ENCODE measurements at places on chromosomes 3 and 15.

DNA sequence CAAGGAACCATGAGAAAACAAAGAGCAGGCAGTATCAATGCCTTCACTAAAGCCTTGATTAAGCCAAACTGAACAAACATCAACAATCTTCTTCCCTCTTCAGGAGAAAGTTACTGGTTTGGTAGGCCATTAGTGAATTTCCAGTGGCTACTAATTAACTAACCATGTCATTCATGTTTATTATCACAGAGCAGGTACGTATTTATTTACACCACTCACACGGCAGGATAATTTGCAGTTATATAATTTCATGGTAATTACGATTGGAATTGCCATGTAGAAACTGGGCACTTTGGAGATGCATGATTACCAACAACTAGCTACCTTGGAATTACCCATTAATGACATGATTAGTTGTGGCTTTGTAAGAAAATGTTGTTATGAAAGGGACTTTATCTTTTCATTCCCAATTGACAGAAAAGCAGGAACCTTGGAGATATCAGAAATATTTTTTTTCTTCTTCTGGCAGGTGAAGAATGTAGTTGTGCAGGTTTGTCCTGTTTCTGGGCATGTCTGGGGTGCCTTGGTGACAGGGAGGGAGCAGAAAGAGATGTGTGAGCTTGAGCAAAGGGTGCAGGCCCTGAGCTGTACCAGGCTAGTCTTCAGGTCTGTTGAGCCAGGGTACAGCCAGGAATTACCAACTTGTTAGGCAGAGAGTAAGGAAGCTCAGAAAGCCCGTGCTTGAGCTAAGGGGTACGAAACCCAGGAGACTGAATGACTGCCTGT lies 310.7 kb downstream of the RORA start:
- DNase-seq, result no peak

GRCh38 chr15:54026891-54027290 lies 48.6 kb downstream of the UNC13C start:
- DNase-seq, result no peak

- DNase-seq, result no peak
These were observed 49.7 kb downstream of the SLC6A6 start for GRCh38 chr3:14451844-14452739.

- DNase-seq, result no peak
These were observed 21.4 kb downstream of the OPA1 start for GRCh38 chr3:193614430-193614829.

GRCh38 chr15:64774037-64774628 lies 1.3 kb downstream of the RBPMS2 start:
- no peak for DNase-seq

- no peak for DNase-seq
These were observed 15.7 kb upstream of the GXYLT2 start for GRCh38 chr3:72872183-72872582.

DNA sequence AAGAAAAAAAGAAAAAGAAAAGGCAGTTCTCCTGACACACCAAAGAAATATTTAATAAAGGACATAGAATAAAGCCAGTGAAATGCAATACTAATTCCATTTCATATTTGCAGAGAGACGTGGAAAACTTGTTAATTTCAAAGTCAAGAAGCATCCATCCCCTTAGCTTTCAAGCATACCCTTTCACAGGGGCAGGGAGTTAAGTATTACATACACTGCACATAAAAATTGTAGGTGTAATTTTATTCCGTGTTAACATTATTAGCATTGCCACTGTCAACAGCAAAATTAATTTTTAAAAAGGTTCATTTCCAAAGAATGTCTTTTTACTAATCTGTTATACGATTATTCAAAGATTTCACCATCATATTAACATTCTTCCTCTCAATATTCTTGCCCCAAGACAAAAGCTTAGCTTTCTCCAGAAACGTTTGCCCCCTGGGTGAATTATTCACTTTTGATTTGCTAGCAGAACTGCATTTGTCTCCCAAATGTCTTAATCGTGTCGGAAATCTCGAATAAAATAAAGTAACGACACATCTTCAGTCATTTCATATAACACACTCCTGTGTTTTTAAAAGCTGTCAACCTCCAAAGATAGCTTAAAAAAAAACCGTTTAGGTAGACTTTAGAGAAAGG lies 517.9 kb downstream of the MECOM start:
- DNase-seq, result no peak

GRCh38 chr15:83837945-83838571 lies 184.1 kb downstream of the ADAMTSL3 start:
- DNase-seq, result no peak

DNA sequence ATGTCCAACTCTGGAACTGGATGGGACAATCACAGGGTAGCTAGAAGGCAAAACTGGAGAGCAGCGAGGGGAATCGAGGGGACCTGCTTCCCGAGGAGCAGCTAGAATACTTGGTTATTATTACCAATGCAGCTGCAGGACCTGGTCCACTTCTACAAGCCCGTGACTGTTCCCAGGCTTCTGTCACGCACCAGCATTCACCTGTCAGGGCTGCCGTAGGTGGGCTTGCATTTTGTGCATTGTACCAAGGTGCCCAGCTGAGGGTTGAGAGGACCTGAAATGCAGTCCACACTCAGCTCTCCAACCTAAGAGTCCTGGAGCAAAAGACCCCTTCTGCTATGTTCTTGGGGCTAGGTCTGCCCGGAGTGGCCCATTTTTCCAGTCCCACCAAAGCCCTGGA lies 2.3 kb downstream of the SEMA4B start:
- DNase-seq, result no peak

DNA sequence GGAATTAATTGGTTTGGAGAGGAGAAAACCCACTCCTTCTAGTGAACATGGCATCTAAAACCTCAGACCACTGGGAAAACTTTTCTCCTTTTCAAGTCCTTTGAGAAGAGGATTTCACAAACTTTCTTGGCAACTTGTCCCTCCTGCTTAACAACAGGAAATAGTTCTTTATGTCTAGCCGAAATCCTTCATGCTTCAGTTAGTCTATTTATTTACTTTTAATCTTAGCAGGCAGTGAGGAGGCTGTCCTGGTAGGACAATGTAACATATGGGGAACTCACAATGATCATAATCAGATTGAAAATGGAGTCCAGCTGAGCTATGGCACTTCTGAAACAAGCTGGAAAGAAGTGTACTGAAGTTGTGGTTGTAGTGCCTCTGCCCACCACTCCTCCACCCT lies 50.6 kb downstream of the KY start:
- no peak for DNase-seq

- no peak for DNase-seq
These were observed 59.4 kb downstream of the SLC6A6 start for GRCh38 chr3:14461748-14462324.

DNA sequence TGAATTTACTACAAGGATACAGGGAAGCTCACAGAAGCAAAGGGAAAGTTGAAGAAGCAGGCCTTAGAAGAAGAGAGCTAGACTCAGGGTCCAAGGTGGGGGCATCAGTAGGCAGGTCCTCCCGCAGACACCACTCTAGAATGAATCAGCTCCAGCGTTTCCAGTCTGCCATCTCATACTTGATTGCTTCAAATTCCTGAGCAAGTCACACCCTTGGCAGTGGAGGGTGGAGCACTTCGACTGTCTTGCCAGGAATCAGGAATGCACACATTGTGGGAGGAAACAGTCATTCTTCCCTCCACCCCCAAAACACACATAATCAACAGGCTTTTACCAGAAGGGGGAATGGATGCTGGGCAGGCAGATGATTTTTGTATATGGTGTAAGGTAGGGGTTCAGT lies 78.5 kb downstream of the CHCHD6 start:
- no peak for DNase-seq

DNA sequence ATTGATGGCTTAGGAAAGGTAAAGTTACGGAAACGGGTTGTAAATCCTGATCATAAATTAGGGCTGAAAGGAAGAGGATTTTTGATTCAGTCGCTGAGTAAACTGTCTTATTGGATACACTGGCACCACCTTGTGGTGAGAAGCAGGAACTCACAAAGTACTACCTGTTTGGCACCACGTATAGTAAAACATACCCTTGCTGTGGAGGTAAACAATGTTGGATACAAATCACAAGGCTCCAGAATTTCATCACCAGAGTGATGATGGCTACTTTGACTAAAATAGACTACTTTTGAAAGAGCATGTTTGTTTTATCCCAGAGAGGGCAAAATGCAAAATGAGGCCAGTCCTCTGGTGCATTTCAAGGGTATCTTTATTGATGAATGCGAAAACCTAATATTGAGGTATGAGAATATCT lies 216.9 kb downstream of the IGSF11 start:
- DNase-seq, result no peak

- DNase-seq, result no peak
These were observed 128.3 kb downstream of the ALCAM start for GRCh38 chr3:105495021-105495420.

GRCh38 chr3:29185706-29186105 lies 95.2 kb upstream of the RBMS3 start:
- no peak for DNase-seq

GRCh38 chr3:161420746-161421145 lies 49.4 kb upstream of the SPTSSB start:
- no peak for DNase-seq

DNA sequence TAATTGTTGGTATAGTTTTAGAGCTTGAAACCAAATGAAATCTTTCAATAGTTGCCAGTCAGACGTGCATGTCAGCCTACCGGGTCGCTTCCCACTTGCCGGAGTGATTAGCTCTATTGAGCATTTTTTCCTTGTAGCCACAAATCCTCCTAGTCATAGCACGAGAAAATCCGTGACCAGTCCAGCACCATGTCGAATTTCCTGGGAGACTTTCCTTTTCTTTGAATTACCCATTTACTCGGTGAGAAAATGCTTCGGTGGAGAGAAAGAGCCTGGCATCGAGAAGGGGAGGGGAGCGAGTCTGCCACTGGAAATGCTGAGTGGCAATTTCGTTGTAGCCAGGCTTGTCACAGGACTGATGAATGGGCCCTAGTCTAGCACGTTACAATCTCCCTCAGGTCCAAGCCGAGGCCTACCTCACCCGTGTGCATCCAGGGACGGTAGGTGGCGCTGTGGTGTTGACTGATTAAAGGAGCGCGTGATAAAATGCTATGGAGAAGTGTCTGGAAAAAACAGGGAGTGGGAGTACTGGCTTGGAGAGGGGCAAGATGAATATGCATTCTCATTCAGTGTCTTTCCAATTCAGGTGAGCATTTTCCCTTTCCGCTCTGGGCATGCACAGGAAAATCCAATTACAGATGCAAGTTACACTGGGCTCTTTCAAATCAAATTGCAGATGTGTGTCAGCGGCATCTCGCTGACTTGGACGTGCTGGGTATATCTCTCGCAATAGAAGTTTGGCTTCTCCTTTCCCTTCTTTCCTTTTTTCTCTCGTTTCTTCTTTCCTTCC lies 238.8 kb downstream of the EDEM1 start:
- DNase-seq, result peak; percentile 62

DNA sequence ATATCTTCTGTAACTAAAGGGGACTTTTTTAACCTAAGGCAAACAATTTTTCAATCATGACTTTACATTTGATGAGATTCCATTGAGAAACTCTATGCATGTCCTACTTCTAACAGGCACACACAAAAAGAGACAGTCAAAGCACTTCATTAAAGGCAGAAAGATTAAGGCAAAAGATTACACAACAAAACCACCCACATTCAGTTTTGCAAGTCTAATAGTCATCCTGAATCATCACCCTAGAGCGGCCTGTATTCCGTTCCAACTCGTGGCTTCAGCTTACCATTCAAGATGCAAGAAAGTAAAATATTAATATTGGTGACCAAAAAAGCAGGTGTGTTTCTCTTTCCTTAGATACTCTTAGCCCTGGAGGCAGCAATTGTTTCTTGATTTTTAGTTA lies 205.9 kb downstream of the P3H2 start:
- DNase-seq, result no peak

- no peak for DNase-seq
These were observed 220.8 kb downstream of the RPLP1 start for GRCh38 chr15:69673291-69673881.

DNA sequence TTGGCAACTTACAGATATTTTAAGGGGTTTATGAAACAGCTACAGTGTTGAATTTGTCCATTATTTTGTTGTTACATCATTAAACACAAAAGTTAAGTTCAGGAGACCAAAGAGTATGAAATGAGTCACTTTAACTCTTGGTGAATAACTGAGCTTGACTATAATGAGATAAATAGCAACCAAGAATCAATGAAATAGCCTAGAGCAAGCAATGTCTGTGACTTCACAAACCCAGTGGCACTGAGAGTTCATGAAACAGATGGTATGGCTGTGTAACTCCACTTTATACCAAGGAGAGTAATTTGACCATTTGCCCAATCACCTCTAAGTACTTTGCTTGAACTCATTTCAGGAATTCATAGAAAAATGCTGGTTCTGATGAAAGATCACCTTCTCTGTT lies 169.6 kb upstream of the GADL1 start:
- no peak for DNase-seq

GRCh38 chr3:134840459-134840858 lies 45.4 kb downstream of the EPHB1 start:
- DNase-seq, result no peak

DNA sequence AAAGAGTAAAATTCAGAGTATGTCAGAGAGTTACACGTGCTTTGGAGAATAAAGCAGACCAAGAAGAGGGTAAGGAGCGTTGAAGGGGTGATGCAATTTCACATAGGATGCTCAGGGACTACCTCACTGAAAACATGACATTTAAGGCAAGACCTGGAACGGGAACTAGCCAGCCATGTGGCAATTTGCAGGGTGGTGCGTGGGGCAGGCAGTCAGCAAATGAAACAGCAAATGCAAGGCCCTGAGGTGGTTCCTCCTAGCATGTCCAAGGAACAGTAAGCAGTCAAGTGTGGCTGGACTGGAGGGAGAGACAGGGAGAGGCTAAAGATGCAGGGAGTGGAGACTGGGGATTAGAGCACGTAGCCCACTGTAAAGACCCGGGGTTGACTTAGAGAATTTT lies 146.1 kb upstream of the LPP start:
- no peak for DNase-seq

DNA sequence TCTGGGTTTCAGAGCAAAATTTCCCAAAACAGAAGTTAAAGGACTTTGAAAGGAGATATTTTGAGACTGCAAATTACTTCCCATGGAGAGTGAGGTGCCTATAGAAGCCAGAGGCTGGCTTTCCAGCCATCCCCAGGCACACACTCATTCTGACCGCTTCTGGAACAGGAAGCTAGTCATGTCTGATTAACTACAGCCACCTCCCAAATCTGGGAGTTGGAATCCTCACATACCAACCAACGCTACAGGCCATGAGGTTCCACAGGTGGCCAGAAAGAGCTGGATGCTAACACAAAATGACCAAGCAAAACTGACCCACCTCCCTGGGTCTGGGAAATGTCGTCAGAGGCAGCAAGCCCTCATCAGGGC lies 87.2 kb downstream of the SNRK start:
- no peak for DNase-seq

- no peak for DNase-seq
These were observed 55.3 kb downstream of the ARHGAP31 start for GRCh38 chr3:119349354-119350041.
